ENCODE measurements at places on chromosomes 7 and 10.

- DNase-seq = no peak
Observed at GRCh38 chr10:11521860-11522259, 89.6 kb downstream of the USP6NL start.

DNA sequence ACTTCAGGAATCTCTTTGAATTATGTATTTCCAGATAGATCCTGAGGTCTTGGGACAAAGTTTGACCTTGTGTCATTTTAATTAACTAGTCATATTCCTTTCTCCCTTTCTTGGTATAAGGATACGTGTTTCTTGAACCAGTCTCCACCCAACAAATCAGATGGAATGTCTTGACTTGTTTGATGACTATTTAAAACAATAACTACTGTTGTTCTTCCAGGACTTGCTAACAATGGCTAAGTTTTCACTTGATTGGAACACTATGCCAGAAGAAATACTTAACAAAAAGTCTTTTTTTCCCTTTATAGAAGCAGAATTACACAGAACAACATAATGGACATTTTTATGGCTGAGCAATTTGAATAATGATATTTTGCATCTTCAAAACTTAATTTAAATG, 43.0 kb upstream of the WIPF3 start:
- no peak for DNase-seq

GRCh38 chr10:109967739-109968088, 40.1 kb upstream of the ADD3 start:
- DNase-seq = no peak

DNA sequence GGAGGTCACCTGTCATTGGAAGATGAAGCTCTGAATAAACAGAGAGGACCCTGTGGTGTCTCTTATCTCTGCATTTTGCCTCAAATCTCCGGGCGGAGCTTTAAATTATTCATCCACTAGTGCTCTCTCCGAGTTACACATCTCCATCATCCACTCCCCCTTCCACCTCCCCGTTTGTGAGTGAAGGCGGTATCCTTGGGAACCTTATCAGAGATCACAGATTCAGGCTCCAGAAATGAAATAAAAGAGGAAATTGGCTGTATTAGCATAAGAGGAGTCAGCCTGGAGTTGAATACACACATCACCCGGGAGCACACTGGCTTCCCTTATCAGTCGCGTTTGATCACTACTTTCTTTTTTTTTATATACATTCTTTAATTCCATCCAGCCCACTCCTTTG, 1184.8 kb downstream of the GATA3 start:
- no peak for DNase-seq

DNA sequence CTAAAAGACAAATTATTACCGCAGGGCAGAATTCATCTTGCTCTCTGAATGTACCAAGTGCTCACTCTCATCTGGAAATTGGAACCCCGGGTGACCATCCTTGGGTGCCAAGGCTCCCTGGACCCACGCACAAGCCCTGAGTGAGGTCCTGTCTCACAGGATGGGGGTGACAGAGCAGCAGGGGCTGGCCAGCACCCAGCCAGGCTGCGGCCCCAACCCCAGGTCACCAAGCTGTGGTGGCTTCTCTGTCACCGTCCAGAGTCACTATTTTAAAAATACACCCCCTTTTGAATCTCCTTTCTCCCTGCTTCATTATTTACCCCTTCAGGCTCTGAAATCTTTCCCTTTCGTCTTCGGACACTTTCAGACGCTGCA, 148.6 kb downstream of the PRKAG2 start:
- no peak for DNase-seq

GRCh38 chr10:267705-268104, 132.4 kb downstream of the ZMYND11 start:
- DNase-seq = no peak

Measured in CD8-positive, alpha-beta T cell (primary cell).